Thyroid gland (tissue), 4 donors: ENCODE measurements at places on chromosomes 2 and 18. TPM values are rescaled to one million over a fixed set of nuclear protein-coding genes. Genes with fewer than 3 reads are reported as not detected.
A peak's percentile ranks its signal among the peaks of the same experiment; 100 is the strongest.

Gene ACKR3
- total RNA-seq = 32.2 TPM

DNA sequence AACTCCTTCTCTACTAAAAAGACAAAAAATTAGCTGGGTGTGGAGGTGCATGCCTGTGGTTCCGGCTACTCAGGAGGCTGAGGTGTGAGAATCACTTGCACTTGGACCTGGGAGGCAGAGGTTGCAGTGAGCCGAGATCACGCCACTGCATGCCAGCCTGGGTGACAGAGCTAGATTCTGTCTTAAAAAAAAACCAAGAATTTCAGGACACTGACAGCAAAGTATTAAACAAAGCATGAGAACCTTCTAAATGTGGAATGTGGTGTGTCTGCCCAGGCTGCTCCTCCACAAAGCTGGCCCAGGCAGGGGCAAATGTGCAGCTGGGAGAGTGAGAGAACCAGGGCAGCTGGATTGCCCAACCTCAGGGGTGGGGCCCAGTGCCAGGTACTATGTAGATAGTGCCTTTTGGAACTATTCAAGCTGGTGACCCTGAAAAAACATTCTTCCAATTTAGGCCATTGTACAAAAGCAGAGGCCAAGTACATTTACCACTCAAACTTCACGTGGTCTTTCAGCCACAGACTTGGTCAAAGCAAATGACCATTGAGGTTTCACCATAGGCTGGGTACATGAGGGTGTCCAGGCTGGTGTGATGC, 6.7 kb upstream of the UGT1A5 start:
- DNase-seq = peak; percentile 94
- H3K4me3 ChIP-seq = no peak overlapping the region
- H3K36me3 ChIP-seq = no peaks in the 10 kb centered on the region

Gene NMS
- not detected for total RNA-seq

DNA sequence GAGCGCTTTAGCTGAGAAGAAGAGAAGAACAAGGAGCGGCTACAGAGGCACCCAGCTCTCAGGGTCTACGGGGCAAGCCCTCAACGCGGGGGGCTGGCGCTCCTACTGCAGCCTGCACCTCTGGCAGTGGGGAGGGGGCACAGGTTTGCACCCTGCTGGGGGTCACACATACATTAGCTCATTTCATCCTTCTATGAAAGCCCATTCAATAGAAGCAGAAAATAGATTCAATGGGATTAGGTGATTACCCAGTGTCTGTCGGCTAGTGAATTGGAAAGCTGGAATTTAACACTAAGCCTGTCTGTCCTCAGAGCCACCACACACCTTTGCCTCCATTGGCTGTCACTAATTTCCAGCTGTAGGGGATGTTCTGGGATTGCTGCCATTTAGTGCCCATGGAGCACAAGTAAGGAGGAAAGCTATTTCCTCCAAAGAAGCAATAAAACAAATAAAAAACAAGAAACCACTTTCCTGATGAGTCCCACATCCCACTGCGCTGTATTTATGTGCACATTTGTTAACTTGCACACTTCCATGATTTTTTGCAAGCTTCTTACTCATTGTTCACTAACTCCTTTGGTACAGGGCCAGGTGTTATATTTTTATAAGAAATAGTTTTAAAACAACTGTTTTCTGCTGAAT, 319.6 kb upstream of the REV1 start:
- H3K27me3 ChIP-seq = no peaks in the 10 kb centered on the region
- no peak for DNase-seq
- H3K4me1 ChIP-seq = no peaks in the 10 kb centered on the region
- H3K36me3 ChIP-seq = no peaks in the 10 kb centered on the region
- H3K27ac ChIP-seq = no peak overlapping the region

GRCh38 chr2:98308068-98308467, 38.2 kb upstream of the CNGA3 start:
- no peaks in the 10 kb centered on the region for H3K4me1 ChIP-seq
- no peak for DNase-seq
- H3K36me3 ChIP-seq = no peaks in the 10 kb centered on the region
- H3K27ac ChIP-seq = no peak overlapping the region
- H3K27me3 ChIP-seq = no peaks in the 10 kb centered on the region

Gene DTNB
- 38.9 TPM for total RNA-seq

- no peak overlapping the region for H3K4me3 ChIP-seq
- DNase-seq = no peak
- no peaks in the 10 kb centered on the region for H3K4me1 ChIP-seq
- peaks cover 3% of the 10 kb centered on the region for H3K27me3 ChIP-seq
- H3K36me3 ChIP-seq = no peaks in the 10 kb centered on the region
- no peak overlapping the region for H3K27ac ChIP-seq
These were observed 218.6 kb downstream of the HRH4 start for GRCh38 chr18:24679062-24679461.

GRCh38 chr2:209095432-209095831, 328.4 kb upstream of the MAP2 start:
- no peaks in the 10 kb centered on the region for H3K27me3 ChIP-seq
- DNase-seq = no peak
- H3K27ac ChIP-seq = no peak overlapping the region
- no peak overlapping the region for H3K4me3 ChIP-seq

DNA sequence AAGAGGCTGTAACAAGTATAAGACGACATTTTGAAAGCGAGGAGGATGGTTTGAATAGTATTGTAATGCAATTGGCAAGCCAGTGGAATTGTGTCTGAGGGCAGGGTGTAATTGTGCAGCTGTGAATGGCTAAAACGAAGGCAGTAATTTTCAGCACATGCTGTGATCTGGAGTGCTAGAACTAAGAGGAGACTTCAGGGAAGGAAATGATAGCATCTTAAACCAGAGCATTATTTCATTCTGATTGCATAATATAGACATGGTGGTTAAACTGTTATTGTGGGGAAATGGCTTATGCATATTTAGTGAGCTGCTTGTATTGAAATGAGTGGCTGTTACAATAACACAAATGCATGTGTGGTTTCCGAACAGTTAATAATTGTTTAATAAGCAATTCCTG, 36.3 kb downstream of the THSD7B start:
- H3K36me3 ChIP-seq = no peaks in the 10 kb centered on the region
- no peak overlapping the region for H3K4me3 ChIP-seq
- no peaks in the 10 kb centered on the region for H3K27me3 ChIP-seq
- no peaks in the 10 kb centered on the region for H3K4me1 ChIP-seq

DNA sequence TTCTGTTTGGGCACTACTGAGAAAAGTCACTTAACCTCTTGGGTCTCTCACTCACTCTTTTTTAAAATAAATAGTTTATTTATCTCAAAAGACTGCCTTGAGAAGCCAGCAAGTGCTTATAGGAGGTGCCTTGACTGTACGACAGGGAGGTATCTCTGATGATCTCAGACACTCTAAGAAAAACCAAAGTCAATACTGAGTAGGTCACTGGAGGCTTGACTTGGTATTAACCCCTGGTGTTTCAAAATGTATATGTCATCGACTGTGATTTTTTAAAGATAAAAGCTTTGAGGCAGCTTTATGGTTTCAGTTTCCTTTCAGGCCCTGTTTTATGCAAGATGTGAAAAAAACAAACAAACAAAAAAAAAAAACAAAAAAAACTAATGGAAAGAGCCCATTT, 33.7 kb downstream of the MREG start:
- no peak overlapping the region for H3K27ac ChIP-seq
- H3K36me3 ChIP-seq = no peaks in the 10 kb centered on the region
- H3K4me1 ChIP-seq = no peaks in the 10 kb centered on the region
- H3K27me3 ChIP-seq = no peaks in the 10 kb centered on the region
- H3K4me3 ChIP-seq = no peak overlapping the region
- DNase-seq = no peak

DNA sequence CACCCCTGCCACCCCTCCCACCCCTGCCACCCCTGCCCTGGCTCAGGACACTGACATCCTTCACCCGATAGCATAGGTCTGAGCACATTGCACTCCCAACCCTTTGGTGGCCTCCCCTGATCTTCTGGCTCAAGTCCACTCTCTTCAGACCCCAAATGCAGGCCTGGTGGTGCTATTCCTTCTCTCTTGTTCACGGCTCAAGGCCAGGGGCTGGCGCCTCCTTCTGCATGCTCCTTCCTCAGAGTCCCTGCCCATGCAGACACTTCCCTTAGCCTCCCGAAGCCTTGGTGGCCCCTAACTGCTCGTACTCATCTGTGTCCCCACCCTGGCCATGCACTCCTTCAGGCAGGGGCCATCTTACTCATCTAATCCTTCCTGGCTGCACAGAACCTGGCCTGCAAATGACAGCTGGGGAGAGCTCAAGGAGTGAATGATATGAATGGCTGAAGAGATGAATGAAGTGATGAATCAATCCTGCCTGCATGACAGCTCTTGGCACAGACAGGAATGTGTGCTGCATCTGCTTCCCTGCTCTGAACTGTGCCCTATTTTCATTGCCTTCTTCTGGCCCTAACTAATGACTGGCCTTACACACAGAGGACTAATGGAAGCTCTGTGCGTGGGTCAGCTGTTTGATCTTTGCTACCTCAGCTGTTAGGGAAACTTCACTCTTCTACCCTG, 290.8 kb downstream of the DYSF start:
- H3K27me3 ChIP-seq = no peaks in the 10 kb centered on the region
- no peak overlapping the region for H3K4me3 ChIP-seq
- H3K27ac ChIP-seq = no peak overlapping the region
- no peak for DNase-seq
- no peaks in the 10 kb centered on the region for H3K4me1 ChIP-seq

Gene SLC11A1
- 5.8 TPM for total RNA-seq

Gene GPC1
- 27.1 TPM for total RNA-seq

Gene COLEC11
- 20.5 TPM for total RNA-seq

DNA sequence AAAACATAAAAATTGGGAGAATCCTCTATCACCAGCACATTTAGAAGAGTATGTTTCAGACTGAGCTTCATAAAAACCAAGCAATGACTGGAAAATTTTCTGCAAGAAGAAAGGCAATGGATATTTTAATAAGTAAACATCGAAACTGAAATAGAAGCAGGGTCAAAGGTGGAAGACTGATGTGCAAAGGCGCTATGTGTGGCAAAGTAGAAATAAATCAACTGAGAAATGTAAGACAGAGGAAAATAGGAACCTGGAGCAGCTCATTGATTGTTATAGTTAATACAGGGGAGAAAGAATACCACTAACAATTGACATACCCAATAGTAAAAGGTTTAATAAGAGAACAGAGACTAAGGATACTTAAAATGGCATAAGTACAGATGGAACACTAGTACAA, 818.4 kb downstream of the SOCS6 start:
- H3K27ac ChIP-seq = no peak overlapping the region
- H3K4me1 ChIP-seq = peaks cover 7% of the 10 kb centered on the region
- DNase-seq = no peak
- no peaks in the 10 kb centered on the region for H3K36me3 ChIP-seq
- H3K4me3 ChIP-seq = no peak overlapping the region

Gene FKBP7
- total RNA-seq = 10.0 TPM

DNA sequence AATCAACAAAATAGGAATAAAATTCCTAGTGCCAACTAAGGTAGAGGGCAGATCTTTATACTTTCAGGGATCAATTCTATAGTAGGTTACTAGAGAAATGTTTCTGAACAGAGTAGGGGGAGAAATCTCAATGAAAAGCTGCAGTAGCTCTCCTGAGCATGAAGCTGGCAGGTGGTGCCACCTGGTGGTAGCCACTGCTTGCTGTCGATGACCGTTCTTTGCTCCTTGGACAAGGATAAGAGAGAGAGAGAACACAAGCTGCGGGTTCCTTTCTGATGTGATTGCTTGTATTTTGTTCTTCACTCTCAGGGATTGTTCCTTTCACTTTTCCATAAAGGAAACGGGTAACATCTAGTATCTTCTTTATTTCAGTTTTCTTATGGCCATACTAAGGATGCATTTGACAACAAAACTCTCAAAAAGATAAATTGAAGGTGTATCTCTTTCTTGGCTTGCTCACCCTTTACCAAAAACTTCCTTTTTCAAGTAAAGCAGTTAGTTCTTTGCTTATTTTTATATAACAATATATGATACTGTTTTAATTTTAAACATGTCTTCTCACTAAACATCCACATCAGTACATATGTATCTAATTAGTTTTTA, 18.6 kb upstream of the MRPL19 start:
- no peaks in the 10 kb centered on the region for H3K36me3 ChIP-seq
- H3K4me1 ChIP-seq = peaks cover 21% of the 10 kb centered on the region
- H3K4me3 ChIP-seq = no peak overlapping the region
- no peak overlapping the region for H3K27ac ChIP-seq
- DNase-seq = peak; percentile 83

DNA sequence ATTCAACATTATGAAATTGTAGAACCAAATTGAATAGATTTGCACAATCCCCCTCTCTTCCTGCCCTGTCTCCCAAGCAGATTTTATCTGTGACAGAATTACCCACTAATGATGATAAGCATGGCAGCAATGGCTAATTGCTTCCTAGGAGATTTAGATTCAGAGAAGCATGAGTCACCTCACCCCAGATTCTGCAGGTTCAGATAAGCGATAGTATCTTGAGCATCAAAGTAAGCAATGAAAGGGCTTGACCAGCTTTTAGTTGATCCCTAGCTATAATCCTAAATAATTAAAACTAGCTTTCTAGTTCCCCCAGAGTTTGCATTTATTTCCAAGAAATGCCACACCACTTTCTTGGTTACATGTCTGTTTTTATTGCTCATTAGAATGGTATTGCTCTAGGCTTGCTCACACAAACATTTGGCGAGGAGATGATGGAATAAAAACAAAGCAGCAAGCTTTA, 204.3 kb downstream of the GULP1 start:
- H3K4me1 ChIP-seq = peaks cover 8% of the 10 kb centered on the region
- no peaks in the 10 kb centered on the region for H3K36me3 ChIP-seq
- no peak overlapping the region for H3K27ac ChIP-seq
- no peak for DNase-seq

- no peaks in the 10 kb centered on the region for H3K4me1 ChIP-seq
- no peaks in the 10 kb centered on the region for H3K36me3 ChIP-seq
- no peak for DNase-seq
- H3K27me3 ChIP-seq = no peaks in the 10 kb centered on the region
These were observed 52.7 kb downstream of the AGFG1 start for GRCh38 chr2:227524665-227525064.

DNA sequence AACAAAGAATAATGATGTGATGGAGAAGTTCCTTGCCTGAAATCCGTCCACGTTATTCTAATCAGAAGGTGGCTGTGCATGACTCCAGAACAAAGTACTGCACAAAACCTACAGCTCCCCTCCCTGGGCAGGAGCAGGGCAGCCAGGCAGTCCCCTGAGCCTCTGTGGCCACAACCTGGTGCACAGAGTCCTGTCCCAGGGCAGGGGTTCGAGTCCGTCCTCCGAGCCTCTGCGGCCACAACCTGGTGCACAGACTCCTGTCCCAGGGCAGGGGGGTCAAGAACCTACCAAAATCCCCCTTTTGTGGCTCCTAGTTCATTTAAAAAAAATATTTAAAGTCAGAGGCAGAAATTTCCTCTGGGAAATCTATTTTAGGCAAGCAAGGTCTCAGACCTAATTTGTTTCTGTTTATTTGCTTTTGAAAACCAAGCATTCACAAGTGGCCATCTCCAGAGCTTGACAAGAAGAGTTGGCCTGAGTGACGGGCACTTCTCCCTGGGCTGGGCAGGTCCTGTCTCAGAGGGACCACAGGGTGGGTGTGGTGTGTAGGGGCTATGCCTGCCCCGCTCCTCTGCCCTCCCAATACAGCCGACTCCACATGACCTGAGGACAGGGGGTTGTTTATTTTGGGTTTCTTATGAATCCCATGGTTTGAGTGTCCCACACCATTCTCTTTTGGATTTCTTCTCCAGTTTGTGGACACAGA, 255.9 kb upstream of the PXDN start:
- no peaks in the 10 kb centered on the region for H3K4me1 ChIP-seq
- DNase-seq = no peak
- H3K27me3 ChIP-seq = no peaks in the 10 kb centered on the region
- H3K27ac ChIP-seq = no peak overlapping the region

- no peaks in the 10 kb centered on the region for H3K36me3 ChIP-seq
- no peaks in the 10 kb centered on the region for H3K27me3 ChIP-seq
These were observed 286.7 kb upstream of the CYRIA start for GRCh38 chr2:16952368-16952767.
